ENCODE measurements at places on chromosomes 13 and 19.

DNA sequence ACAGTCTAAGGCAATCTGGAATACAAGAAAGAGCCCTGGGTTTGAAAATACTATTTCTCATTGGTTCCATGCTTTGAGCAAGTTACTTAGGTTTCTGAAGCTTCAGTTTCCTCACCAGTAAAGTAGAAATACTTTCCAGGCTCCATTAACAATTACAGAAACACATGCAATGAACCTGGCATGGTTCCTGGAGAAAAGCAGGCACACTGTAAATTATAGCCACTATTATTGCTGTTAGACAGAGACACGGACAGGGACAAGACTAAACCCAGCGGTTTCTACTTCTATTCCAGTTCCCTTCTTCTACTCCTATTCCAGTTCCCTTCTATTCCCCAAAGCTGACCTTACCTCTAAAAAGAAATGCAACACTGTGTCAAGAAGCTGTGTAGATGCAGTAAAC is 41.2 kb downstream of the MIPEP start:
- no peak for DNase-seq

GRCh38 chr13:31846961-31847752 is 107.8 kb downstream of the RXFP2 start:
- DNase-seq = no peak

GRCh38 chr13:20424949-20425348 is 100.7 kb downstream of the CRYL1 start:
- DNase-seq = no peak

DNA sequence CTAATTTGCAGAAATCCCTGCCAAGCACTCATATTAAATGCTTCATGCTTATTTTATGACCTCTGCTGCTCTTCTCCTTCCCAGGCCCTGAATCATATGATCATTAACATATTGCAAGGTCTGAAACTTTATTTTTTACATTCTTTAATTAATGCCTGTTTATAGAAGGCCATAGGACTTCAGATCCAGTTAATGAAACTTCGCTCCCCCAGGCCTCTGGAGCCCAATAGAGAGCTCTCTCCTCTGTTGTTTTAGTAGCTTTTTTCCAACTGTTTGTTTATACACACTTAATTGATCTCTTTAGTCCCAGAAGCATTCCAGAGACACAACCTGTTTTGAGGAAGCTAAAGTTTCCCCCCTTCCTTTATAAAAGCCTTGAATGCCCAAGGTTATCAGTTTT is 68.3 kb downstream of the DACH1 start:
- DNase-seq = no peak

DNA sequence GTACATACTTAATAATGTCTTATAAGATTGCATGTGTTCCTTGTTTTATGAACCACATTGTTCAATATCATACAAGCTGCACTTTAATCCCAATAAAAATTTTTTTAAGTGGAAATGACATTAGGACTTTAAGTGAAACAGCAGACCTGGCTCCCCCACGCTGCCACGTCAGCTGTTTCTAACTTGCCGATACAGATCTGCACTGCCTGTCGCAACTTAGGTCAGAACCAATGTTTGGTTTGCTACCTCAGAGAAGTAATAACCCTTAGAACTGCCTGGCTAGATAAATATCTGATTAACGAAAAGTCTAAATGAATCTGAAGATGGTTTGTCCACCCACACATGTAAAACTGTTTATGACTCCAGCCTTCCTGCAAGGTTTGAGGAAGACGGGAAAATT is 327.5 kb upstream of the DACH1 start:
- no peak for DNase-seq

- no peak for DNase-seq
Observed at GRCh38 chr19:57276430-57276829, 3.9 kb upstream of the ZNF460 start.

GRCh38 chr13:62033934-62034333 is 618.3 kb upstream of the PCDH20 start:
- DNase-seq = no peak

DNA sequence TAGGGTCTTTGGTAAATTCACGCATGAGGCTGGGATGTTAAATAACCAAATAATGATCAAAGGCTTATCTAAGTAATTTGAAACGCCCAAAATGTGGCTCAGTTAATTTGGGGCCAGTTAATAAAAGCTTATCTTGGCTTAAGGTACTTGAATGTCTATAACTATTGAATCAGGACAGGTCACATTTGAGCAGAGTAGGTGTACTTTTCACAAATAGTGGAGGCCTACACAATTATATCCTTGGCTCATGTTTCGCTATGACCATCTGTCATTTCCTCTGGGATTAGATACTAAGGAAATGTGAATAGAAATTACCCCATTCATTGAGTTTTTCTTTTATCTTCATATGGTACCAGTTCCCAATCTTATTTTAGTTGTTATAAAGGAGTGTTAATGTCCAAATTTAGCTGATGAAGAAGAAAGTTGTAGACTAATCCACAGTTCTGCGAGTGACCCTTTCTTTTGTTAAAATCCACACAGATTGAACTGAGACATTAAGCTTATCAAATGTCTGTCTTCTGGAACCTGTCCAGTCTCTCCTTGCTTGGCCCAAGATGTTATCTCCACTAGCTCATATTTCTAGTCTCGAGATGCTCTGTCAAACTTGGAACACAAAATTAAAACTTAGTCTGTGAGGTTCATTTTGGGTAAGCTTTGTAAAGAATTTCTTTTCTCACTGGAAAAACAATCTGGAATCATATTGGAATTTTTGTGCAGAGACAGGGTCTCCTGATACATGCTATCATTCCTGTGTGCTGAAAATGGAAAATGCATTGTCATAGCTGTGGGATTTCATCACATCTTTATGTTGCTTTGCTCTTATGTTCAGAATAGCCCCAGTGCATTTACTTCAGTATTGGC is 31.0 kb downstream of the SLAIN1 start:
- no peak for DNase-seq

DNA sequence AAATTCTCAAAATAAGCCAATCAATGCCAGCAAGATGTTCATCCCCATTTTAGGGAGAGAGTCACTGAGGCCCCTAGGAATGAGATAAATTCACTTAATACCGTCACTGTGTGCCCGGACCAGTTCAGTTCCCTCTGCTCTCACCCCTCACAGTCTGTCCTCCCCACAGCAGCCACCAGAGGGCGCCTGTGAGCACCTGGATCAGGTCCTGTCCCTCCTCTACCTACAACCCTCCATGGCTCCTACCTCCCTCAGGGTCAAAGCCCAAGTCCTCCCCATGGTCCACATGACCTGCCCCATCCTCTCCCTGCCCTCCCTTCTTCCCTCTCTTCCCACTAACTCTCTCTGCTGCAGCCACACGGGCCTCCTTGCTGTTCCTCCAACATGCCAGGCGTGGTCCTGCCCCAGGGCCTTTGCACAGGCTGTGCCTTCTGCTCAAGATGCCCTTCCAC is 42.0 kb upstream of the NFIC start:
- no peak for DNase-seq

- no peak for DNase-seq
Observed at GRCh38 chr13:51015973-51016372, 95.1 kb downstream of the C13orf42 start.

DNA sequence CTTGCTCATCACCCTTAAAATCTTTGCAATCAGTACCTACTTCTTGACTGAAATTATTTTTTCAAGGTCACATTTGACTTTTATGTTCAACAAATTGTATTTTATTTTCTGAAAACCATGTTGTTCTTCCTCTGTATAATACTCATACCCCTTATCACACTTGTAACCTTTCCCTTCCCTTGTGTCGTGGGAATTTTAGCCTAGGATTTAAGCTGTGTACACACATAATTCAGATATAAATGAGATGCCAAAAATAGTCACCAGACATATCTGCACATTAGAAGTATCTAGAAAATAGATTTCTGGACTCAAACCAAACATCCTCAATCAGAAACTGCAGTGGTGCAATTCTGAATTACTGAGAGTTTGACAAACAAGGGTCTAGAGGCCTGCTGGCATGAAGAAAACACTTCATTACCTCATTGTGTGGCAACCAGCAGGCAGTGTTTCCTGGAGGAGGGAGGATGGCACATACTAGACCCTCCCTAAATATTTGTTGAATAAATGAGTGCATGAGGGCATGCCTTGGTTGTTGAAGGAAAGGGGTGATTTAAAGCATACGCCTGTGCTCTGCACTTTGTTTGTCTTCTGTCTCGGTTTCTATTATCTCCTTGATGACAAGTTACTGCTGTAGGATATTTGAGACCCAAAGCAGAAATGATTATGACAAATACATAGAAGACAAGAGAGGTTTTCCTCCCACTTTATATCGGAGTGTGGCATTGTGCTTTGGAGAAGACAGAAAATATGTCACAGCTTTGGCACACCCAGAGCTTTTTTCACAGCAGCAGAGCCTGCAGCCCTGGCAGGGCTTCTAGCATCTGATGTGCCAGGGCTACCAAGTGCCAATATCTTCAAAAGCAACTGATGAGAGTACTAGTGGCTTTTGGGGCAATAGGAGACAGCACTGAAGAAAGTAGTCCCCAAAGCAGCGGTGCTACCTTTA is 881.1 kb downstream of the PCDH9 start:
- no peak for DNase-seq

DNA sequence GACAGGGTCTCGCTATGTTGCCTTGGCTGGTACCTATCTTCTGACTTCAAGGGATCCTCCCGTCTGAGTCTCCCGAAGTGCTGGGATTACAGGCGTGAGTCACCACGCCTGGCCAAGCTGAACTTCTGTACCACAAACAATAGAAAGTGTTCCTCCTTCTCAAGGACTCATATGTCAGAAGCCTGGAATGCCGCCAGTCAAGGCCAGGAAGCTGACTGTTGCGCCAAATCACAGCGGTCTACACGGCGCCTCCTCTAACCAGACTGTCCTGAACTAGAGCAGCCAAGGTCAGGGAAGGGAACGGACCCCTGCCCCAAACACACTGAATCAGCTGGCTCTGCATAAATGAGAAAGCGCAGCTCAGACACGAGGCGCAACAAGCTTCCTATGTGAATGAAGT is 14.6 kb downstream of the RAB20 start:
- DNase-seq = peak; percentile 92

DNA sequence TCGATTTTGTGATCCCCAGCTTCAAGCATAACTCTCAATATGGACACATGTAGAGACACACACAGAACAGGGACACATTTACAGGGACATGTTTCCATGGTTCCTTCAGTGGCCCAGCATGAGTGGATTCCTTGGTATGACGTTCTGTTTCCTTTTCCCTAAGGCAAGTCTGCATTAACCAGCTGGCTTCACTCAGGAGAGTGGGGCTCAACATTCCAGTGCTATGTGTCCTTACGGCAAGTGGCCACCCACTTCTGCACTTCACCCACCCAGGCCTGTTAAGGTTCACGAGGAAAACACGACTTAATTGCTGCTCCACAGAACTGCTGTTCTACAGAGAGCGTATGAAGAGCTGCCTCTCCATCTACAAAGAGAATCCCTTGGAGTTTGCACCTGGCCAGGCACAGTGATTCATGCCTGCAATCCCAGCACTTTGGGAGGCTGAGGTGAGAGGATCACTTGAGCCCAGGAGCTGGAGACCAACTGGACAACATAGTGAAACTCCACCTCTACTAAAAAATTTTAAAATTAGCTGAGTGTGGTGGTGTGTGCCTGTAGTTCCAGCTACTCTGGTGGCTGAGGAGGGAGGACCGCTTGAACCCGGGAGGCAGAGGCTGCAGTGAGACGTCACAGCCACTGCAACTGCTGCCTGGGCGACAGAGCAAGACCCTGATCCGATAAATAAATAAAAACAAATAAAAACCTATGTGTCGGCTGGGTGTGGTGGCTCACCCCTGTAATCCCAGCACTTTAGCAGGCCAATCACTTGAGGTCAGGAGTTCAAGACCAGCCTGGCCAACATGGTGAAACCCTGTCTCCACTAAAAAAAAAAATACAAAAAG is 32.5 kb downstream of the BRD4 start:
- DNase-seq = peak; percentile 86

- DNase-seq = no peak
Observed at GRCh38 chr13:25153736-25154135, 18.4 kb downstream of the AMER2 start.

GRCh38 chr13:33079960-33080359 is 63.7 kb downstream of the KL start:
- DNase-seq = no peak

DNA sequence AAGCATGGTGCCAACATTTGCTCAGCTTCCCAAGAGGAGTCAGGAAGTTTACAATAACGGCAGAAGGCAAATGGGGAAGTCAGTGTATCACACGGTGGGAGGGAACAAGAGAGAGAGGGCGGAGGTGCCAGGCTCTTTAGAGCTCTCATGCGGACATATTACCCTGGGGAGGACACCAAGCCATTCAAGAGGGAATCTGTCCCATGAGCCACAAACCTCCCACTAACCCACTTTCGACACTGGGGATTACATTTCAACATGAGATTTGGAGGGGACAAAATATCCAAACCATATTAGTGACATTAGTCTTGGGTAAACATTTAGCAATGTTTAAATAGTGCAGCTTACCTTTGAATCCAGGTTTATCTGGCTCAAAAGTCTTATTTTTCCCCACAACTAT is 69.9 kb downstream of the SLAIN1 start:
- DNase-seq = no peak

GRCh38 chr19:32881766-32882165 is 12.2 kb upstream of the SLC7A9 start:
- peak; percentile 49 for DNase-seq

DNA sequence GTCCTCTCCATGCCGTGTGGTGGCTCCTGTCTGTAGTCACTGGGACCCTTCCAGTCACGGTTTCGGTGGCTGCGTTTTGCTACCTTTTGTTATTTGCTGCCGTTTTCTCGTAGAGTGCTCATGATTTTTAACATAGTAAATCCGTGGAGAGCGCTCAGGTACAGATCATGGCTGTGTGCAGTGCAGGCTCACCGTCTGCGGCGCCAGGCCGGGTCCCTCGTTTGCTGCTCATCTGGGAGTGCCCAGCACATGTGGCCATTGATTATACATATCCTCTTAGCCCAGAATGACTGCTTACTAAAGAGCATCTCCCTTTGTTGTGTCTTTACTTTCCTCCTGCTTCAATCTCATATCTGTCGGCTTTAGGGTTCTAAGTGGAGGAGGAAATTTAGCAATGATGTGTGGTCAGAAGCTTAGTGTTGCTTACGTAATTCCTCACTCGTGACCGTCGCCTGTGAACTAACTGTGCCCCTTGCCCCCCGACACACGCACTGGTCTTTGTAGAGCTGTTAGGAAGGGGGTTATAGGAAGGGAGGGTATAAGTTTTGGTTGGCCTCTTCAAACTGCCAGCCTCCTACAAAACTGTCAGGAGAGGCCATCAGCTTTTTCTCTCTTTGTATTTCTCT is 31.8 kb downstream of the TFDP1 start:
- no peak for DNase-seq

GRCh38 chr19:55581145-55581822 is 636 bp upstream of the ZNF579 start:
- DNase-seq = no peak
